ENCODE measurements at places on chromosomes 12 and 14. TPM values are rescaled to one million over a fixed set of nuclear protein-coding genes. Genes with fewer than 3 reads are reported as not detected.

FOXM1 gene
- 0.84 TPM for total RNA-seq

PTPN6 gene
- 99.9 TPM for total RNA-seq

AICDA gene
- not detected for total RNA-seq

CLEC2A gene
- not detected for total RNA-seq

SLC48A1 gene
- 3.8 TPM for total RNA-seq

WDR20 gene
- total RNA-seq: 30.0 TPM

Data from mononuclear cell (primary cell).